ENCODE measurements at places on chromosomes 1 and 21.

- no peak for DNase-seq
These were observed 20.7 kb downstream of the CD1B start for GRCh38 chr1:158310623-158311022.

- DNase-seq, result peak; percentile 65
These were observed 18.9 kb downstream of the LDLRAP1 start for GRCh38 chr1:25562101-25562927.

GRCh38 chr1:43832255-43832654 is 101.3 kb upstream of the ARTN start:
- DNase-seq, result no peak

GRCh38 chr1:205504311-205505075 is at the start of gene CDK18:
Gene CDK18, plus strand, starts transcription at chr1:205504669. Its CDS starts 18,499 bp downstream, at chr1:205523168.
- DNase-seq, result peak; percentile 65

DNA sequence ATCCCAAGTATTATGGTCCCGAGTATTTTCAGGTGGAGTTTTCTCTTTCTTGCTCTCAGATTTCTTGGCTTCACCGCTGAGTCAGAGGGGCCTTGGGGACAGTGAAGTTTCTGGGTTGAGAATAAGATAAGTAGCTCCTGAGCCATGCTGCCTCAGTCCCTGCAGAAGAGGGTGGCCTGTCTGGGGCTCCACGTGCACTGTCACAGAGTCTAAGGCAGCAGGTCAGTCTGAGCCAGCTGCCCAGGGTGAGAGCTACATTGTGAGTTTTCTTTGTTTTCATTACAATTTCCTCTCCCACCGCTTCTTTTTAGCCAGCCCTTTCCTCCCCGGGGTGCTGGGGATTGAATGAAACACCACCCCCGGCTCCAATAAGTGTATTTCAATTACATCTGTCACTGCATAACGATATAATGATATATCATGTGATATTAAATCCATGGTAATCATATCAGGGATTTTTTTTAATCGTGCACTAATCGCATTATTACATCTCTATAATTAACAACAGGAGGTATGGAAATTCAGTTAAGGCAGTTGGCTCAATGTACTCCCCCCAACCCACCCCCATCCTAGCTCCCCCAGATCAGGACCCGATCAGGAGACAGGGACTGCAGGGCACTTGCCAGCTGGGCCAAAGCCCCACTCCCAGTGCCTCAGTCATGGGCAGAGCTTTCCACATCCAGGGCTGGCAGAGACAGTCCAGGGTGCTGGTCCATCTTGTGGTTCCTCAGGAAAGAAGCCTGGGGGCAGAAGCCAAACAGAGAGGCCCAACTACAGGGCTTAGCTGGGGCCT is 43.7 kb downstream of the DMAP1 start:
- DNase-seq, result no peak

- no peak for DNase-seq
These were observed 56.7 kb downstream of the AKT3 start for GRCh38 chr1:243793298-243793697.

GRCh38 chr21:44376606-44377005 is 23.2 kb downstream of the TRPM2 start:
- DNase-seq, result peak; percentile 23

- no peak for DNase-seq
These were observed 16.6 kb upstream of the KLHDC7A start for GRCh38 chr1:18463984-18464664.

GRCh38 chr1:7727809-7728471 is 43.2 kb upstream of the VAMP3 start:
- DNase-seq, result no peak

GRCh38 chr1:223887747-223888418 is 42.1 kb upstream of the TP53BP2 start:
- DNase-seq, result no peak

GRCh38 chr21:45838634-45839033 is 142.9 kb upstream of the COL6A1 start:
- no peak for DNase-seq
